ENCODE measurements at places on chromosomes 2 and 18.

DNA sequence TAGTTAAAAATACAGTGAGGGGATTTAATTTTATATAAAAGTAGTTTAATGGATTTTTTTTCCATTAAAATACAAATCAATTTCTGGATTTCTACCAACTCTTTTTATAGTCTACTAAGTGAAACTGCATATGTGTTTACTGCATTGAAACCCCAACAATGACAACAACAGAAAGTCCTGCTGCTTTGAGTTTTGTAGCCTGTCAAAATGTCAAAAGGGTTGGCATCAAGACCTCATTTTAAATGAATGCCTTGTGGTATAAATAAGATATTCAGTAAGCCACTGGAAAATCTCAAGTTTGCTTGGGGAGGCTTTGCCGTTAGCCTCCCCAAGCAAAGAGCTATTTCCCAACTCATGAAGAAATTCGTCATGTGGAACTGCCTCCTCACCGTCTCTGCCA lies 440.3 kb upstream of the HNMT start:
- DNase-seq = no peak

- DNase-seq = peak; percentile 0
These were observed 97.2 kb downstream of the AGPS start for GRCh38 chr2:177489719-177490301.

DNA sequence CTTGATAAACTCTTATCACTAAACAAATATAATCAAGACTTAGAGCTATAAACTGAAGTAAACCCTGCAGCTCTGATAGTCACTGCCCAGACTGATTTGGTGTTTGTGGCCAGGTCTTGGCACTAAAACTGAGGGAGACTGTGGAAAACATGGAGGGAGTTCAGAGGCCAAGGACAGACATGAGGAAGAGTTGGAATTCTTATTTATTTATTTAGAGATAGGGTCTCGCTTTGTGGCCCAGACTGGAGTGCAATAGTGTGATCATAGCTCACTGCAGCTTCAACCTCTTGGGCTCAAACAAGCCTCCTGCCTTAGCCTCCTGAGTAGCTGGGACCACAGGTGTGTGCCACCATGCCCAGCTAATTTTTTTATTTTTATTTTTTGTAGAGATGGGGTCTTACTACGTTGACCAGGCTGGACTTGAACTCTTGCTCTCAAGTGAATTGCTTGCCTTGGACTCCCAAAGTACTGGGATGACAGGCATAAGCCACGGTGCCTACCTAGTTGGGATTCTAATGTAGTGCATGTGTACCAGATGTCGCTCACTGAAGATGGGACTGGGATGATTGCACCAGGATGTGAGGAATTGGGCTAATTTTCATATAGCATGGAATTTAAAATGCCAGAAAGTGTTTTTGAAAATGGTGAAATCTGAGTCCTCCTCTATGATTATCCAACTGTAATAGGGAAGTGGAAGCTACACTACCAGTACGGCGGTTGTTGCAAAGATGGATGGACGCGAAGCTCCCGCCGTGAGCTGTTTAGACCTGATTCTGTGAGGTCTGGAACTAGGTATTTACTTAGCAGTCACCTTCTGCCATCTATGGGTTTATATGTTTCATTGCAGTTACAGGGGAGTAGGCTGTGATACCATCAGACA lies 52.7 kb upstream of the CTLA4 start:
- DNase-seq = peak; percentile 34

DNA sequence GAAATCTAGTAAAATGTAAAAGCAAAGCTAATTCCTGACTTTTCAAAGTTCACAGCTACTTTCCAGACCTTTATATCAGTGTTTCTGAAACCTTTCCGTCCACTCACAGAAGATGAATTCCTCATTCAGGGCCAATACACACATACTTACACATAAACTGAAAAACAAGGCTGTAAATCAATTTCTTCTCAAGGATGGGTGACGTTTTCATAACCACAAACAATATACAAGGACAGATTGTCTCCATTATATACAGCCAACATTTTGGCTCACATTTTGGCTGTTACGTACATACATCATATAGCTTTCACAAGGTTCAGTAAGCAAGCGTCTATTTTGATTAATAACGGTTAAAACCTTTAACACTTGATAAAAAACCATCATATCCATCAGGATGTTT lies 1.4 kb downstream of the RPRD1A start:
- DNase-seq = no peak

DNA sequence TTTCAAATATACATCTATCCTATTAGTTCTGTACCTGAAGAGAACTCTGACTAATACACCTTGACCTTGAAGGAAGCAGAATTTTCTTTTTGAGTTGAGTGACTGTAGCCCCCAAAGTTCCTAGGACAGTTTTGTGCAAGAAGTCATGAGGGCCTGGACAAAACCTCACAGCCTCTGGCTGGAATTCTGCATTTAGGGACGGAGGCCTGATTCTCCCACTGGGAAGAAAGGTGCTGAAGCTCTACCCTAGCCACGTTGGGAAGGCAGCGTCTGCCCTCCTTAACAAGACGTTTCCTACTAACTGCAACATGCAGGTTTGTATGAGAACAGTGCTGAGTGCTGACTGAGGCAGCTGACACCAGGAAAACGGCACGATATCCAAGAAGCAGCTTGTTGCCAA lies 74.4 kb upstream of the ZCCHC2 start:
- DNase-seq = no peak

DNA sequence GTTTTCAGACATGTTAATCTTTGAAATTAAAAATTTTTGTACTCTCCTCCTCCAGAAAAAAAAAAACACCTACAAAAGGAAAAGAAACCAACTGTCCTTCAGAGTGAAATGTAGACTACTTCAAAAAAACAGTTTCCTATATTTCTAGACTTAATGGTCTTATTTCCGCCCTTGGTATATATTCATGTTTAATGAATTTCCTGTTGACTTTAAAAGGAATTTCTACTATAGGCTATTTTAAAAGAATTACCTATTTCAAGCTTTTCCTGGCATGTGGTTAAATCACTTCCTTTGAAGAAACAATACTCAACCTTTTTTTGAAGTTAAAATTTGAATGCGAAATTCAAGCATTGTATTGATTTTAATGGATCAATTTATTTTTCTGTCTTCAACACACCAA lies 29.2 kb downstream of the GULP1 start:
- DNase-seq = no peak

DNA sequence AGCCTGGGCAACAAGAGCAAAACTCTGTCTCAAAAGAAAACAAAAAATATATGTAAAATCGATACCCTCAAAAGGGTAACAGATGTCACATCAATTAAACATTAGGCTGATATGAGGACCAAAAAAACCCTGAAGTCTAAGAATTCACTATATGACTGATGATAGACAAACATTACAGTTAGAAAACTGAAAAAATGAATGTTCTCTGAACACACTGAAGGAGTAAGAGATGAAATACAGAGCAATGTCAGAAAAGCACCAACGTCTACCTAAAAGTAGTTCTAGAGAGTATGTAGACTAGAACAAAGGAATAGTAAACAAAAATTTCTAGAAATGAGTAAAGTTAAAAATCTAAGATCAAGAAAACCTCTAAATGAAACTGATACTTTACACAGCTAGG lies 81.9 kb downstream of the SLC66A3 start:
- DNase-seq = no peak

DNA sequence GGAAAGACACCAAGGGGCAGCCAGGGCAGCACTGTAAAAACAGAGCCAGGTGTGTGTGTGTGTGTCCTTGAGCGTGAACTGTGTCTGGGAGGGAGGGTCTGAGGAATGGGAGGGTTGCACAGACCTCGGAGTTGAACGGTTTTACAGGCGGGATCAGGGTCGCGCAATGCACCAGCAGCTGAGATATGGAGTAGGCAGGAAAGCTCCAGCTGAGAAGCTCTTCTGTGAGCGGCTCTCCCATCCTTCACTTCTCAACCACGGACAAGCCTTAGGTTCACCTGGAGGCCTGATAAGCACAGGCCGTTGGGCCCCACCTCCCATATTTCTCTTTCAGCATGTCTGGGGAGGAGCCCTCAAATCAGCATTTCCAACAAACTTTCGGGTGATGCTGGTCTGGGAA lies 12.1 kb downstream of the SERTAD2 start:
- DNase-seq = no peak

GRCh38 chr2:120108749-120109148 lies 95.9 kb downstream of the EPB41L5 start:
- DNase-seq = no peak

DNA sequence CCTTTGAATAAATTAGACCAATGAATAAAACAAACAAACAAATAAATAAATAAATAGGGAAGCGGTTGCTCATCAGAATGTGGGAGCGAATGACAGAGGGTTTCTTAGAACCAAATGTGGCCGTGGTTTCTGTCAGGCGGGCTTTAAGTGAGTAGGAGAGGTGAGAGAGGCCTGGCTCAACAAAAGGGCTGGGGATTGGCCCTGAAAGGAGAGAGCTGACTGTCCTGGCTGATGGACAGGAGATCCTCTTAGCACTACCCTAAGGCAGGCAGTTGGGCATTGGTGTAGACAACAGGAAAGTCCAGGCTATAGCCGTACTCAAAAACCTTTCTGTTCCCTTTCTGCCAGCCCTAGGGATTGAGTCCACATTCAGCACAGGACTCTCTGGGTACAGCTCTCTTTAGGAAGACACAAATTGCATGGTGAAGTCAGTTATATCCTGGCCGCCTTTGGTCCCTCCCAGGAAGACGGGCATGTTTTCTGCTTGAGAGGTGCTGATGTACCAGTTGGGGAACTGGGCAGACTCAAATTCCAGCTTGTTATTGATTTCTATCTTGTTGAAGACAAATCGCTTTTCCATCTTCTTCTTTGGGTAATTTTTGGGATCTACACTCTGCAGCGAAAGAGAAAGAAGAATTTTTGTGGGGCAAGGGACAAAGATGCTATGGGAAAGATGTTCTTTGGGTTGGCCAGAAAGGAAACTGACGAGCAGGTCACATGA lies 6.5 kb downstream of the IL1B start:
- no peak for DNase-seq

- DNase-seq = no peak
These were observed 23.6 kb upstream of the ATIC start for GRCh38 chr2:215288112-215288815.

- DNase-seq = no peak
These were observed 5.3 kb downstream of the CD8A start for GRCh38 chr2:86785456-86785855.

GRCh38 chr2:12728221-12728777 lies 11.6 kb downstream of the TRIB2 start:
- no peak for DNase-seq

DNA sequence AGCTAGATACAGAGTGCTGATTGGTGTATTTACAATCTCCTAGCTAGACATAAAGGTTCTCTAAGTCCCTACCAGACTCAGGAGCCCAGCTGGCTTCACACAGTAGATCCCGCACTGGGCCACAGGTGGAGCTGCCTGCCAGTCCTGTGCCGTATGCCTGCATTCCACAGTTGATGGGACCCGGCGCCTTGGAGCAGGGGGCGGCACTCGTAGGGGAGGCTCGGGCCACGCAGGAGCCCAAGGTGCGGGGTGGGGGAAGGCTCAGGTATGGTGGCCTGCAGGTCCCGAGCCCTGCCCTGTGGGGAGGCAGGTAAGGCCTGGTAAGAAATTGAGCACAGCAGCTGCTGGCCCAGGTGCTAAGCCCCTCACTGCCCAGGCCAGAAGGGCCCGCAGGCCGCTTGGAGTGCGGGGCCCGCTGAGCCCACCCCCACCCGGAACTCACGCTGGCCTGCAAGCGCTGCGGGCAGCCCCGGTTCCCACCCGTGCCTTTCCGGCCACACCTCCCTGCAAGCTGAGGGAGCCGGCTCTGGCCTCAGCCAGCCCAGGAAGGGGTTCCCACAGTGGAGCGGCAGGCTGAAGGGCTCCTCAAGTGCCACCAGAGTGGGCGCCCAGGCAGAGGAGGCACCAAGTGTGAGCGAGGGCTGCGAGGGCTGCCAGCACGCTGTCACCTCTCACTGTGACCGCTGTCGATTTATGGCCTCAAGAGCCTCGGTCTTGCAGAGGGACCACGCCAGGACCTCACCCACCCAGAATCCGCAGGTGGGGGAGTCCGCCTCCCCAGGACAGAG lies 76.5 kb downstream of the MEX3C start:
- no peak for DNase-seq

GRCh38 chr2:239199041-239199768 lies 201.6 kb downstream of the HDAC4 start:
- no peak for DNase-seq

DNA sequence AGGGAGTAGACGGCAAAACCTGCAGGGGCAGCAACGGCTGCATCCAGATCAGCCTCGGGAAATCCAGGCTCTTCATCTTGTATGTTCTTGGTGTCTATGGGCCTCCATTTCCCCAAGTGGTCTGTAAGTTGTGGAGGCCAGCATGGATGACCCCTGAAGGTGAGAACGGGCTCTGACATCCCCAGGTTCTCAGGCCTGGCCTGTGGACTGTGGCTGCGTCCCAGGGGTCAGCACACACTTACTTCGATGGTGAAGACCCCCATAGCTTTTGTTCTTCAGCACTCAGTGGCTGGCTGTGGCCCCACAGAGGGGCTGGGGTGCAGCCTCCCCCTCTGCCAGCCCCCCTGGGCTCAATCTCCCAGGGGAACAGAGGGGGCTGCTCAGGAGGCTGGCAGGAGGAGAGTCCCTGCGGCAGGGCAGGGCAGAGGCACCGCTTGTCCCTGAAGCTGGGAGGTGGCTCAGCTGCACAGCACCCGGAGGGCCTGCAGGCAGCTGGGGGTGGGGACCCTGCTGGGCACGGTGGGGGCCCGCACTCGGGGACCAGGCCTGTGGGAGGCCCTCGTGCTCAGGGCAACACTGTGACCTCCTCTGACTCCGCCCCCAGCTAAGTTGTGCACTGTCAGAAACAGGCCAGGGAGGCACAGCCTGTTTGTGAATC lies 3.8 kb downstream of the SLC66A3 start:
- DNase-seq = no peak

DNA sequence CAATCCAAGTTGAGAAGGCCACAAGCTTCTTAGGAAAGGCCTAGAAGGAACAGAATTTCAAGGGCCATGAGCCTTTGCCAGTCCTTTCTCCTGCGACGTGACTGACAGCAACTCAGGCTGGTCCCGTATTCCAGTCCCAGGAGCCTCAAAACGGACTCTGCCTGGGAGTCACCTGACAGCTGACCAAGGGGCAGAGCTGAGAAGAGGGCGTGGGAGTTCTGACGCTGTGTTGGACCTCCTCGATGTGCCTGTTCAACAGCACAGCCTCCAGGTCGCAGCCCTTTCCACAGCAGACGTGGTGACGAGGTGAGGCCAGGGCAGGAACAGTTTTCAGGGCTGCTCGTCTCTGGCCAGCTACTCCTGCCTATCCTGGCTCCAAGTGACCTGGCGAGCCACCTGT lies 37.6 kb downstream of the CENPO start:
- no peak for DNase-seq

DNA sequence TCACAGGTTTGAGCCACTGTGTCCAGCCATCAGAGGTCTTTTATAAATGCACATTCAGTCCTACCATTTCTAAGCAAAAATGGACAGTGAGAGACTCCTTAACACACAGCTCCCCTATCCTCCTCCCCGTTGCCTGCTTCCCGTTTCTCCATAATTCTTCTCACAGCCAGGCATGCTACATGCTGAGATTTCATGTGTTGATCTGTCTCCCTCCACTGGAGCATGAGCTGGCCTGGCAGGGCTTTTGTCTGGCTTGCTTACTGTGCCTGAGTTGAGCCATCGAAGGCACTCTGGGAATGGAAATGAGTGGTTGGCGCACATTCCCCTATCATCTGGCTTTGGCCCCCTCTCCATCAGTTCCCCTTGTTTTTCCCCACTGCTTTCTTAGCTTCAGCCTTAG lies 413.5 kb downstream of the PTPRM start:
- no peak for DNase-seq

All from NCI-H2107 (cell line).